HS-27A (cell line): ENCODE measurements at places on chromosomes 16 and 17.

DNA sequence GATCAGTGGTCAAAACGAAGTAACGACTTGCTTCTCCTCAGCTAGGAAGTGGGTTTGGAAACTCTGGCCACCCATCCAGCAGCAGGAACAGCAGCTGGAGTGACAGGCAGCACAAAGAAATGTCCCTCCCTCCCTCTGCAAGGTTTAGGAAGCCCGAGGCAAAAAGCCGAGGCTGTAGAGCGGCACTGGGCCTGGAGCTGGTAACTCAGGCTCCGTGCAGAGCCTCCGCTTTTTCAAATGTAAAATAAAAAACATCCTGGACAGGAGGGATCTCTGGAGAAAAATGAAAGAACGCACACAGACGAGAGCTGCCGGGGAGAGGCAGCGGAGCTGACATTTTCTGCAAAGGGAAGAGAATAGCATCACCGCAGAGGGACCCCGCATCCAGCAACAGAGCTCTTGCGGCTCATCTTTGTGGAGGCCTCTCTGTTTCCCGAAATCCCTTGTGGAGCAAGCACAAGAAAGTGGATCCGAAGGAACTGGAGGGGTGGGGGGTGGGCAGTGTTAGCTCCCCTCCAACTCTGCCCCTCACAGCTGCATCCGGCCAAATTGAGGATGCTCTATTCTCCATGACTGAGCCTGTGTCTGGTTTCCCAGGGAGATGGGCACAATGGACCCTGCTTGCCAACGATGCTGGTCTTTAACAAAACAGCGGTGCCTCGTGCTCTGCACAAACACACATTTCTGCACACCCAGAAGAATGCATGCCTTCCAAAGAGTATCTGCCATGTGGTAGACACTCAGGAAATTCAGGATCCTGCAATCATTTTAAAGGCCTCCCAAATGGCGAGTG lies 335.5 kb upstream of the ZFHX3 start:
- DNase-seq = no peak

- DNase-seq = no peak
These were observed 1.7 kb upstream of the DBNDD1 start for GRCh38 chr16:90020838-90021382.

GRCh38 chr16:11248133-11248532 lies 7.9 kb downstream of the SOCS1 start:
- DNase-seq = no peak

DNA sequence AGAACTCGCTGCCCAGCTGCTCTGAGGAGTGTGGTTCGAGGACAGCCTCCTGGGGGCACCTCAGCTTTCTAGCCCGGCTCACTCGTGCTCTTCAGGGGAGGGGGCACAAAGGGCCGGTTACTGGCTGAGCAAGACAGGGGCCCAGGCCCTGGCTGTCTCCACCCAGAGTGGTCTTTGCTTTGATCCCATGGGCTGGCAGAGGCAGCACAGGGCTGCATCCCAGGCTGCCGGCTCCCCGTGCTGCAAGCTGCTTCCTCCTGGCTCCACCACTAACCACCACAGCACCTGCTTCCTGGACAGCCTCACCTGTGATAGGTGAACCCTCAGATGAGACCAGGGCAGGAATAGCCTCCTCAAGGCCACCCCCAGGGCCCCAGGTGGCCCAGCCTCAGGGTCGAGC lies 6.8 kb downstream of the SPPL2C start:
- DNase-seq = no peak

GRCh38 chr16:4599545-4599944 lies 15.1 kb downstream of the UBALD1 start:
- DNase-seq = no peak

DNA sequence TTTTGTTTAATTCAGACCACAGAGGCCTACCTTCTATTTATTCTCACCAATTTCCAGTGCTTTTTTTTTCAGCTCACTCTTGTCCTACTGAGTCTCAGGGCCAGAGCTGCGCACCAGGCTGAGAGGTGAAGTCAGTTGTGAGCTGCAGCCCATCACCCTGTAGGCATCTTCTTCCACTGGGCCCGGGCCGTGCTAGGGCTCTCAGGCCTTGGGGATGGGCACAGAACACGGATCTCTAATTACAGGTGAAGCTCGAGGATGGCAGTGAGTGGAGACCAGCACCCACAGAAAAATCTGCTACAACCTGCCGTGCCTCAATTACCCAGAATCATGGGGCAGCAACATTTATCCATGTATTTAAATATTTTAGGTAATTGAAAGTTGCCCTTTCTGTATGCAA lies 82.1 kb downstream of the IRX5 start:
- DNase-seq = no peak

DNA sequence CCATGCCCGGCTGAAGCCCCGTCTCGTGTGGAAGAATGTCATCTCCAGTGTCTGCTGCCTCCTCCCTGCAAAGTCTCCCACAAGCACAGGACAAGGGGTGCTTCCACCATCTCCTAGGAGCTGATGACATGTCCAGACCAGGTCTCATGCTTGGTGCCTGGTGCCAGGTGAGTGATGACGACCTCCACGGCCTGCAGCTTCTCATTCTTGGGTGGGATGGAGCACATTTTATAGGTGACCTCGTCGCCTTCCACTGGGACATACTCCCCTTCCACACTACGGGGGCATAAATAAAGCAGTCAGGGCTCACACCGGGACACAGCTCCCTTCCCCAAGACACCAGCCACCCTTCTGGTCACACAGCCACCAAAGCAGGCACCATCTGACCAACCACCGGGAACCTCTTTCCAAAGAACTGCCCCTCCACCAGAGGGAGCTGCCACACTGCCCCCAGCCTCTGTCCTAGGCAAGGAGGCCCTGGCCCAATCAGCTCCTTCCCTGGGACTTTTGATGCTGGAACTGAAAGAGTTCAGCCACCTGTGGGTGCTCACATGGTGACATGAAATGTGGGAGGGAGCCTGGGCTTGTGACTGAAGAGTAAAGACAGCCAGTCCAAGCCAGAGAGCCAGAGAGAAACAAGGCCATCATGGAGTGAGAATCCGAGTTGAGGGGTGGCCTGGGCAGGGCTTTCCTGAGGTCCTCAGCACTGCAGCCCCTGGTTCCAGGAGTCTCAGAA lies 13.6 kb downstream of the CARHSP1 start:
- DNase-seq = no peak

DNA sequence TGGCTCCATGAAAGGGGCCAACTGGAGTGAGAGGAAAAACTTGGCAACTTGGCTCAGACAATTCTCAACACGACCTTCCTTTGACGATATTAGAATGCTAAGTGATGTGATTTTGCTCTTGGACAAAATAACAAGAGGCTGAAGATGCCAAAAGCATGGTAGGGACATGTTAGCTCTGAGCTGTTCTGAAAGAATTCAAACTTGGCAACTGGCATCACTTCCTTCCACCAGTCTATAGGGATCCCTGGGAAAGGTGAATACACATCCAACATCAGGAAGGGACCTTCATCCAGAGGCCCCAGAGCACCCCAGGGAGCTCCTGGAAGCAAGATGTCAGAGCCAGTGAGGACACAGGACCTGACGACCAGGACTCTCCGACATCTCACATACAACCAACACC lies 4.3 kb downstream of the KRT37 start:
- DNase-seq = no peak

DNA sequence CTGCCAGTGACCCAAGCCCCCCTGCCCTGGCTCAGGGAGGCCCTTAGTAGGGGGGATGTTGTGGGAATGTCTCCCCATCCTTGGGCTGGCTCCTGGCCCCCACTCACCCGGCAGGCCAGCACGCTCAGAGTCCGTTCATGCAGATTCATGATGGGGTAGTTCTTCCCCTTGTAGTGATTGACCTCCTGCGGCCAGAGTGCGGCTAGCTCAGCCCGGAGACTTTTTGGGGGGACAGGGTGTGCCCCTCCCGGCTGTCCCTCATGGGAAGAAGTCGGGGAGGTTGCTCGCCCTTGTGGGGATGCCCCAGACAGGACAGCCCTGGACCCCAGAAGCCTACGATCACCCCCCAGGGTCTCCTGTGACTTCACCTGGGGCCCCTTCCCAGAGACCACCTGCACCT lies 4.0 kb downstream of the NPB start:
- DNase-seq = no peak

DNA sequence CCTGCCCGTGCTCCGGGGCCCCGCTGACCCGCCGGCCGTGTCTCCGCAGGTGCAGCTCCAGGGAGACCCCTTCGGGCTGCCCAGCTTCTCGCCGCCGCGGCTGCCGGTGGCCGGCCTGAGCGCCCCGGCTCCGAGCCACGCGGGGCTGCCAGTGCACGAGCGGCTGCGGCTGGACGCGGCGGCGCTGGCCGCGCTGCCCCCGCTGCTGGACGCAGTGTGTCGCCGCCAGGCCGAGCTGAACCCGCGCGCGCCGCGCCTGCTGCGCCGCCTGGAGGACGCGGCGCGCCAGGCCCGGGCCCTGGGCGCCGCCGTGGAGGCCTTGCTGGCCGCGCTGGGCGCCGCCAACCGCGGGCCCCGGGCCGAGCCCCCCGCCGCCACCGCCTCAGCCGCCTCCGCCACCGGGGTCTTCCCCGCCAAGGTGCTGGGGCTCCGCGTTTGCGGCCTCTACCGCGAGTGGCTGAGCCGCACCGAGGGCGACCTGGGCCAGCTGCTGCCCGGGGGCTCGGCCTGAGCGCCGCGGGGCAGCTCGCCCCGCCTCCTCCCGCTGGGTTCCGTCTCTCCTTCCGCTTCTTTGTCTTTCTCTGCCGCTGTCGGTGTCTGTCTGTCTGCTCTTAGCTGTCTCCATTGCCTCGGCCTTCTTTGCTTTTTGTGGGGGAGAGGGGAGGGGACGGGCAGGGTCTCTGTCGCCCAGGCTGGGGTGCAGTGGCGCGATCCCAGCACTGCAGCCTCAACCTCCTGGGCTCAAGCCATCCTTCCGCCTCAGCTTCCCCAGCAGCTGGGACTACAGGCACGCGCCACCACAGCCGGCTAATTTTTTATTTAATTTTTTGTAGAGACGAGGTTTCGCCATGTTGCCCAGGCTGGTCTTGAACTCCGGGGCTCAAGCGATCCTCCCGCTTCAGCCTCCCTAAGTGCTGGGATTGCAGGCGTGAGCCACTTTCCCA lies 5.9 kb downstream of the CTF1 start:
- DNase-seq = no peak

DNA sequence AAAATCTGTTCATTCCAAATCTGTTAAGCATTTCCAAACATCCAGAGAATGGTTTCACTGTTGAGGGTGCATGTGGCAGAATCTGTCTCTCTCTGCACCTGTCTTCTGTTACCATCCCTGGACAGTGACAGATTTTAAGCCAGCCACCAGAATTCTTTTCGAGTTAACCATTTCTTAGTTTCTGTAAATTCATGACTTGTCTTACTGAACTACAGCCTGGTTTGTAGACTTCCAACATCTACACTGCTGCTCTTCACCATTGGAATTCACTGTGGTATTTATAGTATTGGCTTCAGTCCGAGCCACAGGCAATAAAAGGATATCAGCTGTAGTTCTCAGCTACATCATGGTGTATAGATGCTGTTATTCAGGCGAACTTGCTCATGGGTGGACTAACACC lies 47.6 kb downstream of the GOSR1 start:
- no peak for DNase-seq

DNA sequence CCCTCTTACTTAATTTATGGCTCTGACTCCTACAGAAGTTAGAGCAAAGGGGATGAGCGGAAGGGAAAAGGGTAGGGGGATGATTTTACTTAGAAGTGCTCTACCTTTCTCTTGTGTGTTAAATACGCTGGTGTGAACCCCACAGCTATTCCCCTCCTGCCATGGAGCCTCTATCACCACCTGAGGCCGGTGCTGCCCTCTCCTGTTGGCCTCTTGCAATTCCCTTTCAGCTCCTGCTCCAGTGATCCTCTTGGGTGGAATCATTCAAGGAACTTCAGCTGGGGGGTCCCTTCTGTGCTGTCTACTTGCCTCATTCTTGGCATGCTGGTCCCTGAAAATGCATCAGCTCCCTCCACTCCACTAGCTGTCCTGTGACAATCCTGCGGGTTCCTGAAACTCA lies 41.8 kb upstream of the CDH8 start:
- peak; percentile 14 for DNase-seq

GRCh38 chr16:83574388-83574787 lies 233.4 kb upstream of the HSBP1 start:
- DNase-seq = peak; percentile 49

- DNase-seq = no peak
These were observed 48.7 kb upstream of the CACNG4 start for GRCh38 chr17:66915792-66916191.

DNA sequence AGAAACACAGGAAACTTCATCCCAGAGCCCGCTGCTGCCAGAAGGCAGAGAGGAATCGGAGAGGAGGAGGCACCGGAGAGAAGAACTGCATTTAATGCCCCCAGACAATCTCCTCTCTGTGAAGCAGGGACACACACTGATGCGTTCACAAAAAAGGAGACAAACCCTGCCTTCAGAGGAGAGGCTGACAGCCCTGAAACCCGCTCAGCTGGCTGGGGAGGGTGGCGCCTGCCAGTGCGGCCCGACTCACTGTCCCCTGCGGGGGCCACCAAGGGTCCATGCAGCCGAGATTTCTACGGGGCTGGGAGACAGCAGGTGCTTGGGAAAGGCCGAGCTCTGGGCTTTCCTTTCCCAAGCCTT lies 21.9 kb upstream of the CACNG1 start:
- no peak for DNase-seq

- no peak for DNase-seq
These were observed 15.4 kb downstream of the NAA60 start for GRCh38 chr16:3458852-3459361.

GRCh38 chr16:66706506-66706880 lies 9.9 kb upstream of the CMTM4 start:
- DNase-seq = no peak

GRCh38 chr16:52874042-52874441 lies 178.7 kb downstream of the CHD9NB start:
- no peak for DNase-seq

GRCh38 chr17:61574542-61575351 lies 16.3 kb downstream of the NACA2 start:
- DNase-seq = no peak

DNA sequence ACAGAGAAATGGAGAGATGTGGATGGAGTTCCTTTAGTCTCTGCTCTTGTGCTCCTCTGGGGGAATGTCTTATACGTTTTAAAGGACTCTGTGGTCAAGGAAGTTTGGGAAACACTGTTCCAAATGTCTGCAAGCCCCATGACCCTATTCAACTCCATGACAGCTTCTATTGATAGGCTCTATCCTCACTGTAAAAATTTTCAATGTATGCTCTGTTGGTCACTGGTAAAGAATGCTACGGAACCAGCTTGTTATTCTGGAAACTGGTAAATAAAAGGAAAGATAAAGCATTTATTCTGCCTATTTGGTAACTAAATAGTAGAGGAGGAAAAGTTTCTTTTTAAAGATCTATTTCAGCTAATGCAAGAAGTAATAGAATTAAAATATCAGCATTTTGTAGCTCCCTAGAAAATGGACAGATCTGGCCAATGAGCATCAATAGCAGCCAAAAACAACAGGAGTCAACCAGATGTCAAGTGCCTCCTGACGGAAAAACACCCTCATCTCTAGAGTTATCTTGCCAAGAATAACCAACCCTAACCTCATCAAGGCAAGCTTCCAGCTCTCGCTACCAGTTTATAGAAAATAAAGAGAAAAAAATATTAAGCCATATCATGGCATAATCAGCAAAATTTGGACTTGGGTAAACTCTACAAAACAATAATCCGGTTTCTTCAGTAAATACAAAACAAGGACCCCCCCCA lies 16.1 kb downstream of the GDE1 start:
- no peak for DNase-seq

- DNase-seq = no peak
These were observed 20.5 kb downstream of the SCGB1C2 start for GRCh38 chr17:157901-158300.
